Stimulated activated CD4-positive, alpha-beta T cell treated with anti-CD3 and anti-CD28 coated beads, Interleukin-1b, Interleukin-23, amount 100 ng/mL, for 24 hours (primary cell): ENCODE measurements at places on chromosomes 13 and 19.
A peak's percentile ranks its signal among the peaks of the same experiment; 100 is the strongest.

DNA sequence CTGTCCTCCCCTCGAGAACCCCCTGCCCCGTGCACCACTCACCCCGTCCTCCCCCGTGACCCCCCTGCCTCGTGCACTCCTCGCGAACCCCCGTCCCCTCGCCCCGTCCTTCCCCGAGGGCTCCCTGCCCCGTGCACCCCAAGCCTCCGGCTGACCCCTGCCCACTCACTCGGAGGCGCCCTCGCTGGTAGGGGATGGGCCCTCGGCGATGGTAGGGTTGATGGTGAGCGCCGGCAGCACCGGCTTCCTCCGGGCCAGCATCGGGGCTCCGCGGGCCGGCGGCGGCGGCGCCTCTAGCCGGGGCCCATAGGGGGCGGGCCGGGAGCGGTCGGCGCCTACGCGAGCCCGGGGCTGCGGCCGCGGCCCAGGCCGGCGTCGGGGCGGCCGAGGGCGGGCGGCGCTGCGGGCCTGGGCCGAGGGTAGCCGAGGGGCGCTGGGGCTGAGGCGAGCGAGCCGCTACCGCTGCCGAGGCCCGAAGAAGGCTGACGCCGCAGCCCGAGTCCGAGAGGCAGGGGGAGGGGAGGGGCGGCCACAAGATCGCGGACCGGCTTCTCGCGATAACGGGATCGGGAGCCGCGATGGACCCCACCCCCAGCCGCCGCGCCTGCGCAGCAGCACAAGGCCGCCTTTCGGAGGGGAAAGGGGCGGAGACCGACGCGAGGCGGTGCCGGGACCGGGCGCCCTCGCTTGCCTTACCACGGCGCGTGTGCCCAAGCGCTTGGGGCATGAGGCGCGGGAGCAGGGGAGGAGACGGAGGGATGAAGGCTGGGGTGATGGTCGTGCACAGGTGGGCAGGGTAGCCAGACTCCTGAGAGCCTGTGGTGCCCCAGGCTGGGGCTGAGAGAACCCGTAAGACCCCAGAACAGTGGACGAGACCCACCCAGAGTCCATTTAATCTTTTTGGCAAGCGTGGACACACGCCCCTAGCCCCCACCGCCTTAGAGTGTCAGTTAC, at the start of gene MAP2K2:
TSS of gene MAP2K2 (minus strand) at position 508 of the 954 bp plus-strand sequence. CDS start at position 261, 247 bp downstream.
- peak; percentile 98 for DNase-seq

- DNase-seq = no peak
Observed at GRCh38 chr13:112056739-112057438, 10.1 kb upstream of the SOX1 start.

GRCh38 chr19:34841780-34842179, 68.8 kb upstream of the ZNF599 start:
- DNase-seq = no peak

DNA sequence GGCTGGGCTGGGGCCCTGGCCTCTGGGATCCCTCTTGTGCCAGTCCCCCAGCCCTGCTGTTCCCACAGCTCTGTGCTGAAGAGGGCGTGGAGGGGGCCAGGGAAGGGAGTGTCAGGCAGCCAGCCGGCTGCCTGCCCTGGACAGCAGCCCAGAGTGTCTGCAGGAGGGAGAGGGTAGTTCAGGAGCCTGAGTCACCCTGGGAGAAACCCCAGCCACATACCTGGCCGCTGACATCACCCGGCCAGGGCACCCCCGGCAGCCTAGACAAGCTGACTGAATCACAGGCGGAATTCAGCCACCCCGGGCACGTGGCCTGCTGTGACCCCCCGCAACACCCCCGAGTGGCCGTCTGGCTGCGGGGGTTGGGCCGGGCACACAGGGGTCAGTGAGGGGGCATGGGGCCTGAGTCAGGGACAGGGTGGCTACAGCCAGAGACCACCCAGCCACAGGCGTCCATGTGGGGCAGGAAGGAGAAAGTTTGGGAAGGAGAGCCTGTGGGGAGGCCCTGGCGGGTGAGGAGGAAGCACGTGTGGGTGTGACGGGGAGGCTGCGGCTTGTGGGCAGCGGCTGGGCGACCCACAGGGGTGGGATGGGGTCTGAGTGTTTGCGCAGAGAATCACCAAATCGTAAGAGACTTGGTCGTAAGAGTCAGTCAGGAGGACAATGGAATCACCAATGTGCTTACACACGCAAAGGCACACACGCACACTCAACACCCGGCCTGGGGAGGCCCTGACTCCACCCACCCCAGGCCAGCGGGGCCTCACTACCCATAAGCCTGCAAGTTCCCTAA, 11.9 kb upstream of the FOSB start:
- no peak for DNase-seq

- DNase-seq = peak; percentile 16
Observed at GRCh38 chr19:52138278-52138982, 1.3 kb downstream of the ZNF616 start.
